Right cardiac atrium (tissue), 5 donors: ENCODE measurements at places on chromosomes 3 and 15. TPM values are rescaled to one million over a fixed set of nuclear protein-coding genes. Genes with fewer than 3 reads are reported as not detected.

GRCh38 chr3:81694662-81695061, 66.8 kb downstream of the GBE1 start:
- no peak for DNase-seq

GRCh38 chr3:191369616-191370010, 39.3 kb upstream of the UTS2B start:
- DNase-seq: no peak

DNA sequence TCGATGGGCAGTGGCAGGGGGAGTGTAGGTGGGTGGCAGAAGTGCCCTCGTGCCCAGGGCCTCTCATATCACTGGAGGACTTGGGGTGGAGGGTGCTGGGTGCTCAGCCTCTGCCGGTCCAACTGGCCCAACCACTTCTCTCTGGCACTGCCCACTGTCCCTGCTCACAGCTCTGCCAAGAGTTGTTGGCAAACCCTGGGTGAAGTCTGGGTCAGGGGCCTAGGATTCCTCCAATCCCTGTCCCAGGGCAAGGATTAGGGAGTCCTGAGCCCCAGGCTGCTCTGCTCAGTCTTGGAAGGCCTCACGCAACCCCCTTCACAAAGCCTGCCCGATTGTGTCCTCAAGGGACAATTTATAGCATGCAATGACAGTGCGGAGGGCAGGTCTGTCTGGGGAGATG, 5.2 kb upstream of the PRKCD start:
- DNase-seq: peak; percentile 48

GRCh38 chr3:181770296-181770695, 58.6 kb downstream of the SOX2 start:
- DNase-seq: no peak

DNA sequence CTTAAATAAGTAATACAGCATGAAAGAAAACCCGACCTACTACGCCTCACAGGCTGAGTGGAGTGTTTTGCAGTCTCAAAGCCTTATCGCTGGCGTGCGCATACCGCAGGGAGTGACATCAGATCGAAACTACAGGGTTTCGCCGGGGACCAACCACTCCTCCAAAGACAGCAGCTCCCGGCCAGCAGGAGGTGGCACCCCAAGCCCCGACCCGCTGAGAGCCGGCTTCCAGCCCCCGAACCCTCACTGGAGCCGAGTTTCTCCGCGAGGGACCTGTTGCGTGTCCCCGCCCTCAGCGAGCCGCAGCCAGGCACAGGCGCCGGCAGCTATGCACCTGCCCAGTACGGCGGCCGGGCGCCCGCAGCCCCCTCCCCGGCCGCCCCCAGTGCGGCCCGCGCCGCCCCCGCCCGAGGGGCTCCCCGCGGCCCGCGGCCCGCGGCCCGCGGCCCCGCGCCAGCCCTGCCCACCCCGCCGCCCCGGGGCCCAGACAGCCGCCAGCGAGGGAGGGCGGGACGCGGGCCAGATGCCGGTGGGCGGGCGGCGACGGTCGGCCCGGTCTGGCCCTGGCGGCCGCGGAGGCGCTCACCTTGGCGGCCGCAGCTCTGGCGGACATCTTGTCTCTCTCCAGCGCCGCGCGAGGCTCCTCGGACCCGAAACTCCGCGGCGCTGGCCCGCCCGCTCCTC, 710 bp downstream of the TJP1 start:
- peak; percentile 87 for DNase-seq

DNA sequence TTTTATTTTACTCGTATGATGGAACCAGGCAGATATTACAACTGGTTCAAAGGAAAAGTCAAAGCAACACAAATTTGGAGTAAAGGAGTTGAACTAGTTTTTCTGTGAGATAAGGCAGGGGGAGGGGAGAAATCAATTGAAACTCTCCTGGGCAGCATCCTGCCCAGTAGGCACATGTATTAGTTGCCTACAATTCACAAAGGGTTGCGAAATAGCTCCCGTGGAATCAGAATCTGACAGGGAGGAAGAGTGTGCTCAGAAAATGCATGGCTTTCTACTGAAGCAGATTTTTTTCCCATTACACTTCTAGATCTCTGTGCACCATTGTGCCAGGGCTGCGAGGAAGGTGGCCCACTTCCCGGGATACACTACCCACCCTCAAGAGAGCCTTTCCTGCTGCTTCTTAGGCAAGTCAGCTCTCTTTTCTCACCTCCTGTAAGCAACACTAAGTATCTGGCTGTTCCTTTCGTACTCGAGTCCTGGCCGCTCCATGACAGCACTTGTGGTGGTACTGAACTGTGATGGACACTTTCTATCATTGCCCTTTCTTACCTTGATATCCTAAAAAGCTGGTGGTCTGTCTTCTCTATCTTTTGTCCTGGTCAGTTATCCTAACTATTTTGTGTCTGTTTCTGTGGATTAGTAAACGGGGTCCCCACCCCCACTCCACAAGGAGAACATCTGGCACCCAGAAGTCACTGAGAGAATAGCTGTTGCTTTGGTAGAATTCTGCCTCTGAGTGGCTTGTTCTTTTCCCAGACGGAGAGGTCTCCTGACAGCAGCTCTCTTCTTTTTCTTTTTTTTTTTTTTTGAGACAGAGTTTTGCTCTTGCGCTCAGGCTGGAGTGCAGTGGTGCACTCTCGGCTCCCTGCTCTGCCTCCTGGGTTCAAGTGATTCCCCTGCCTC, 74.8 kb downstream of the RPL39L start:
- DNase-seq: no peak

DNA sequence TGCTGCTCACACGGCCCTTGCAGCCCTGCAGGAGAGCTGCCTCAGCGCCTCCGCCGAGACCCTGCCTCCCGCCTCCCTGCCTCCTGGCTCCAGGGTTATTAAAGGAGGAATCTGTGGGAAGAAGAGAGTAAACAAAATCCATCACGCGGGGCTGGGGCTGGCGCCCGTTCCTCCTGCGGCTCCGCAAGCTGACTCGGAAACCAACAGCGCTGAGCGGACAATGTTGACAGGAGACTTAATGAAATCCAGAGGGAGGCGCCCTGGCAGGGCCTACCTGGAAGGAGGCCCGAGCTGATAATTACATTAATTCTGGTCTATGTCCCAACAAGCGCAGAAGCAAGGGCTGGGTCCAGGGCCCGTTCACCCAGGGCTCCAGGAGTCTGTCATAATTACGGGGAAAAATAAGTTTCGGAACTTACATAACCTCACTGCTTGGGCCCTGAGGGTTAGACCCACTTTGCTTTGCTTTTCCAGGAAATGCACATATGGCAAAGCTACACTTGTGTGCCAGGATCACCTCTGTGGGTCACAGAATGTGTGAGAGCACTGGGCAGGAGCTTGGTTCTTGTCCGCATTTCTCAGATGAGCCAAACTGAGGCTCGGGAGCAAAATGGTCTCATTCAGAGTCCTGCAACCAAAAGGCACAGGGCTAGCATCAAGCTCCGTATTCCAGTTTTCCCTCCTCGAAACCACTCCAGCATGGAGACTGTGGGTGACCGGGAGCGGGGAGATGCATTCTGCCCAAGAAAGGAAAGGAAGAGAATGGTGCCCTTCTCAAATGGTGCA, 43.8 kb upstream of the SLC6A6 start:
- DNase-seq: peak; percentile 63

- no peak for DNase-seq
Observed at GRCh38 chr15:90037511-90037860, 36.4 kb downstream of the ZNF710 start.

GRCh38 chr15:84947947-84948830, 33.5 kb upstream of the PDE8A start:
- DNase-seq: peak; percentile 62

The HRG gene
- not detected for total RNA-seq

DNA sequence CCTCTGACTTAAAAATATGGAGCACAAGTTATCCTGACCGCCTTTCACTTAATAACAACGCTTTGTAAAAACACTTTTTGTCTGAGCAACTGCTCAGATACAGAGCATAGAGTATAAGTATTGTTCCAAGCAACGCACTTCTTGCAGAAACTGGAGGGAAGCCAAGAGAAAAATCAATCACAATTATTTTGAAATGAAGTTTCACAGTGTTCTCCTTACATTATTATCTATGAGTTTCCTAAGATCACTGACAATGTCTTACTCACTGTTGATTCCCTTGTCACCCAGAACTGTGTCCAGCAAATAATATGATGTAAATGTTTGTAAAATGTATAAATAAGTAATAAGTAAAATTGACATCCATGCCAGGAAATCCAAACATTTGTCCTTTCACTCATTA, 184.6 kb upstream of the GPR149 start:
- no peak for DNase-seq

DNA sequence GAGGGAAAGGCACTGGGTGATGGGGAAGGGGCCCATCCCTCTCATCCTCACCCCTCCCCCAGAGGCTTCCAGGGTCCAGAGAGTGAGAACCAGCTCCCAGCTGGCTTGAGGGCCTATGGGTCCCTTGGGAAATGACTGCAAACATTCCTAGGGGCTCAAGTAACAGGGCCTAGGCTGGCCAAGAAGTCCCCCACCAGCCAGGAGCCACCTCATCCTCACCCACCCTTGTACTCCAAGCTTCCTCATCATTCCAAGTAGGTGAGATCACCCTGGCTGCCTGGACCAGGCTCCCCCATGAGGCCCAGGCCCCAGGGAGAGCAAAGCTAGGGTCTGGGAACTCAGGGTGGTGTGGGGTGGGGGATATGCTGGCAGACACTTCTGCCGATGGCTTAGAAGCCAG, 14.8 kb downstream of the LOXL1 start:
- DNase-seq: peak; percentile 50

DNA sequence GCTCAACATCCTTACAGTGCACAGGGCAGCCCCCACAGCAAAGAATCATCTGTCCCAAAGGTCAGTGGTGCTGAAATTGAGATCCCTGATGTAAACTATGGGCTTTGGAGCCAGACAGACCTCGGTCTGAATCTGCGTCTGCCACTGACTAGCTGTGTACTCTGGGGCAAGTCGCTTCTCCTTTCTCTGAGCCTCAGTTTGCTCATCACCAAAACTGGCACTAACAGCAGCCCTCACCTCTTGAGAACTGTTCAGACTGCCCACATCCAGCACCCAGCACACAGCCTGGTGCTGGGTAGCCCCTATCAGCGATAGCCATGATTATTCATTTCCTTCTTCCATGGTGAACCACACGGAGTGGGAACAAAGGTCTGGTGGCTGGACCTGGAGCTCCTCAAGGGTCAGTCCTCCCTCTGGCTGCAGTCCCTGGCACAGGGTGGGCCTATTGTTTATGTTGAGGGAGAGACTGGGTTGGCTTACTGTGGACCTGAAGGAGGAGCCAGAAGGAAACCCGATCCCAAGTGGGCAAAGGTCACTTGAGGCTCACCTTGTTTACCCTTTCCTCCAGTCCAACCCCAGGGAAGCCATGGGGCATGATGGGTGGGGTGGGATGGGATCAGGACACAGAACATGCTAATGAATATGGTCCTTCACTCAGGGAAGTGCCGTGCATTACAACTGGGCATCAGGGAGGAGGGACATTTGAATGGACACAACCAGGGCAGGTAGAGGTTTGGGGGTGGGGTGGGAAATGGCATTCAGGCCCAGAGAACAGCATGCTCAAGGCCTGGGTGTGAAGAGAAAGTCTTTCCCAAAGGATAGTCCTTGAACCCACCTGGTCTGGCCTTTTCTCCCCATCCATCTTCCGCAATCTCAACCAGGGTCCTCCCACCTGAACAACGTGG, 1.6 kb upstream of the PRKCD start:
- peak; percentile 76 for DNase-seq

The SCAMP5 gene
- total RNA-seq: 7.8 TPM

GRCh38 chr3:183540501-183541234, 14.8 kb downstream of the KLHL6 start:
- DNase-seq: no peak

The SCAANT1 gene
- not detected for total RNA-seq

The NTRK3 gene
- 3.2 TPM for total RNA-seq

The ETV5 gene
- 35.1 TPM for total RNA-seq

GRCh38 chr3:194247350-194247740, 103.8 kb downstream of the CPN2 start:
- DNase-seq: no peak

- no peak for DNase-seq
Observed at GRCh38 chr3:182105875-182106274, 394.1 kb downstream of the SOX2 start.

The SH2D7 gene
- not detected for total RNA-seq

The STRA6 gene
- 0.42 TPM for total RNA-seq

GRCh38 chr15:61661791-61662190, 398.5 kb downstream of the VPS13C start:
- no peak for DNase-seq

DNA sequence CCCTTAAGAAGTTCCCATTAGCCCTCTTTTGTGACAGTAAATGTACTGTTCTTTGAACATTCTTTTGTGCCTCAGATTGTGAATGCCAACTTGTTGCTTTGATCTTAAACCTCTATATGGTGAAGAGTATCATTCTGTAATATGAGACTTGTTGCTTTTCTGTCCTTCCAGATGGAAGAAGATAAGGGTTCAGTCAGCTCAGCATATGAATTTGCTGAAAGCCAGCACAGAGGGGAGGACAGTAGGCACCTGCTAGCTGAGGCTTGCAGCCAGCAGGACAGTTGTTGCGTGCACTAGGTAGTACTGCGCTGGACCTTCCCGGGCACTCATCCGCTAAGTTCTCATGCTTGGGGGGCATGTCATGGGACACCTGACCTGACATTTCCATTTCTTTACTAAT, 74.7 kb downstream of the DCUN1D1 start:
- no peak for DNase-seq

The MFAP1 gene
- 17.4 TPM for total RNA-seq

The COL8A1 gene
- 34.4 TPM for total RNA-seq

DNA sequence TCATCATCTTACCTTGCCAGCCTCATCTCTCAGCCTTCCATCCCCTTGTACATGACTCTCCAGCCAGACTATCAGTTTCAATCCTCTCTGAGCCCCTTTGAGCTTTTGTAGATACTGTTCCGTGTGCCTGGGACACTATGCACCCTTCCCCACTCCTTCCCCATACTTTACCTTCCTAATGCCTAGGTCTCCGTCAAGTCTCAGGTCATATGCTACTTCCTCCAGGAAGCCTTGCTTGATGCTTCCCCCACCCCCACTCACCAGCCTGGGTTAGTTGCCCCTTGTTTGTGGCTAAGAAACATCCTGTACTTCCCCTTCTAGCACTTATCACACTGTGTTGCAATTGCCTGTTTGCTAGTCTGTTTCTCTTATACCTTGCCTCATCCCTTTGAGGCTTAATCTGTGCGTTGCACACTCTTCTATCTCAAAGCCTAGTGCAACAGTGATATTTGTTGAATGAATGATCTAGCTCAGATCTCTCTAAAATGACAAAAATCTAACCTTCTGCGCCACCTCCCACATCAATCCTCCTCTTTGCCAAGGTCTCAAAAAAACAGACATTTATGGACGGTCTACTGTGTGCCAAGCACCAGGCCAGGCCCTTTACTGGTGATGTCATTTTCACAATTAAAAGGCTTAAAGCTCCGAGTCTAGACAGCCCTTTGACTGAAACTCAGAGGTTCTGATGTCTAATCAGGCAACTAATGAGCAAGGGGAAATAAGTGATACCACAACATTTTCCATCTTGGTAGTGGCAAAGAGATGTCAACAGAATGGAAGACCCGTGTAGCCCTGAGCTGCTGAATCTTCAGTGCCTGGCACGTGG, 6.5 kb upstream of the USP3 start:
- no peak for DNase-seq
